ENCODE measurements at places on chromosomes 12 and 14. TPM values are rescaled to one million over a fixed set of nuclear protein-coding genes. Genes with fewer than 3 reads are reported as not detected.

Gene TAMALIN
- total RNA-seq: 38.6 TPM

Gene MUCL1
- not detected for total RNA-seq

Gene RNASE3
- total RNA-seq: not detected

Gene LMNTD1
- total RNA-seq: 3.5 TPM

Gene SLC35F4
- 2.9 TPM for total RNA-seq

Gene NDUFA12
- total RNA-seq: 108 TPM

Gene NOVA1
- 1.8 TPM for total RNA-seq

Gene ZNF385A
- total RNA-seq: 29.4 TPM

Gene TMEM179
- 6.0 TPM for total RNA-seq

Gene ABCC9
- total RNA-seq: 10.5 TPM

Gene MFAP5
- 2.8 TPM for total RNA-seq

Gene SLC38A1
- total RNA-seq: 24.1 TPM

Gene CPNE6
- 1.8 TPM for total RNA-seq

Gene BAG5
- 33.3 TPM for total RNA-seq

Gene CMA1
- not detected for total RNA-seq

DNA sequence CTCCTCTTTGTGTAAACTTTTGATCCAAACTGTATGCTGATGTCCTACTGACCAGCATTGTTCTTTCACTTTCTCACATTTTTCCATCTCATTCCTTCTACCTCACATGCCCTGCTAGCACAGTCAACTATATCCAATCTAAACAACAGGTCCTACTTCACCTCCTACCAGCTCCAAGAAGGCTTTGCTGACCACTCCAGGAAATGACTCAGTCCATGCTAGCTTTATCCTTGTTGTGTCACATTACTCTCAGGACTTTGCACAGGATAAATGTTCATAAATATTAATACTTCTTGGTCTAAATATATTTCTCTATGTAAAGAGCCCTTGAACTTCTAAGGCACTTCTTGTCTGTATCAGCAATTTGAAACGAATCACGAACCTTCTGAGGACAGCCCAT lies 64.9 kb upstream of the PCED1B start:
- no peak overlapping the region for H3K27ac ChIP-seq
- no peaks in the 10 kb centered on the region for H3K4me1 ChIP-seq
- no peaks in the 10 kb centered on the region for H3K27me3 ChIP-seq
- no peak for DNase-seq
- no peaks in the 10 kb centered on the region for H3K36me3 ChIP-seq
- H3K4me3 ChIP-seq: no peak overlapping the region

DNA sequence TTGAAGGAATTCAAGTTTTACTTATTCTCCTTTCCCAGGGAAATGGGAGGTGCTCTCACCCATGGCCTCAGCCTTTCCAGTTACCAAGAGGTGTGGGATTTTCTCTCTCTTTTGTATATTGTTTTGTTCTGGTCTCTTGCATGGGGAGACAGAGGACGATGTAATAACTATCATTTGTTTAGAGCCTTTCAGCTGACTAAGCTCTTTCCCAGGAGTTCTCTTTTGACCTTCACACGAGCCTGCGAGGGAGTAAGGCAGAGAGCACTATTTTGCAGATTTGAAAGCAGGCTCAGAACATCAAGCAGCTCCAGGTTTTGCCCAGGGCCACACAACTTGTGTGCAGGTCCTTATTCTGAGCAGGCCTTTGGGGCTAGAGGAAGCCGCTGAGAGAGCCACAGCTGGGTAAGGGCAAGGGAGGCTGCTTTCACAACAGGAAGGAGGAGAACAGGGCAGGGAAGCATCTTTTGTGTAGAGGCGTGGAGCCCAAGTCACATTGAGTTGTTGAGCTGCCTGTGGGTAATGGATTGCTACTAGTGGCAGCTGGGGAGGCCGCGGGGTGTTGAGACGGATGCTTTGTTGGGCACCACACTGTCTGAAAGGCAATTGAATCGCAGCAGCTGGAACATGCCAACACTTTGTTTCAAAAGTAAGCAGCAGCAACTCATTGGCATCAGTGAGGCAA lies 116.2 kb downstream of the PRMT8 start:
- no peak for DNase-seq
- H3K27ac ChIP-seq: no peak overlapping the region
- no peak overlapping the region for H3K4me3 ChIP-seq
- no peaks in the 10 kb centered on the region for H3K27me3 ChIP-seq

DNA sequence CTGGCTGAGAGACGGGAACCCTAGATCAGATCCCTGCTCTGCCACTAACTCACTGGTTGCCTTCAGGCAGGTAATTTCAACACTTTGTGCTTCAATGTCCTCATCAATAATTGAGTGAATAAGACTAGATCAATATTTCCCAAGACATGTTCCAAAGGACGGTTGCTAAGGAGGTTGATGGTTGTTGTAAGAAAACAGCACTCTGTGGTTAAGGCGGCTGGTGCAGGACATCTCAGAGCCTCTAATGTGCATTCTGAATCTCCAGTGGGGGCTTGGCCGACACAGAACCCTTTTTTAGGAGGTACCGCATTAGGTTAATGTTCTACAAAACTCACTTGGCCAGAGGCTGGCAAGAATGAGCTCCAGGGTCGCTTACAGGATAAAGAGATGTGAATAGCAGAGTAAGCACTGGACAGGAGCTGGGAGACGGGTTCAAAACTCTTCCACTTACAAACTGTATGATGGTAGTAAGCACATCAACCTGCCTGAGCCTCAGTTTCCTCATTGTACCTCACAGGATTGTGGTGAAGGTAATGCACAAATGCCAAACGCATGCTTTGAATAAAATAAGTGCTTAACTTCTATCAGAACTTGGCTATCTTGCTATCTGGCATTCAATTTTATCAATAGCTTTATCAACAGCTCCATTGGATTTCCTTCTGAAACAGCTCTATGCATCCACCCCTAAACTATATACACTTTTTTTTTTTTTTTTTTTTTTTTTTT lies 136.9 kb upstream of the PARP11 start:
- no peaks in the 10 kb centered on the region for H3K36me3 ChIP-seq
- no peaks in the 10 kb centered on the region for H3K27me3 ChIP-seq
- no peak overlapping the region for H3K27ac ChIP-seq
- H3K4me1 ChIP-seq: no peaks in the 10 kb centered on the region
- no peak overlapping the region for H3K4me3 ChIP-seq

DNA sequence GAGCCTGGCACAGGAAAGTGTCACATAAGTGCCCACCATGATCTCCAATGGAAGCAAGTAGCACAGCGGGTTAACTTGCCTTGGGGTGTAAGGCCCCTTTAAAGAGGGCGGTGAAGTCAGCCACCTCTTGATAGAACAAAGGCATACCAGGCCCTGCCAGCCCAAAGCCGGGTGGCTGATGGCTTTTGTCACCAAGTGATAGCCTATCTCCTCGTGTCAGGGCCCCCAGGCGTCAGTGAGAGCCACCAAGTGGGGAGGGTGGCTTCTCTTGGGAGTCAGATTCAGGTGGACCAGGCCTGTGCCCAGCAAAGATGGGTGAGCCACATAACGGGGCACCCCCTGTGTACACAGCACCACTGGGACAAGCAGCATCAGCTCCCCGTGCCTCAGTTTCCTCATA lies 8.3 kb upstream of the MYL2 start:
- no peak overlapping the region for H3K27ac ChIP-seq
- no peak overlapping the region for H3K4me3 ChIP-seq
- H3K36me3 ChIP-seq: no peaks in the 10 kb centered on the region
- no peaks in the 10 kb centered on the region for H3K4me1 ChIP-seq

DNA sequence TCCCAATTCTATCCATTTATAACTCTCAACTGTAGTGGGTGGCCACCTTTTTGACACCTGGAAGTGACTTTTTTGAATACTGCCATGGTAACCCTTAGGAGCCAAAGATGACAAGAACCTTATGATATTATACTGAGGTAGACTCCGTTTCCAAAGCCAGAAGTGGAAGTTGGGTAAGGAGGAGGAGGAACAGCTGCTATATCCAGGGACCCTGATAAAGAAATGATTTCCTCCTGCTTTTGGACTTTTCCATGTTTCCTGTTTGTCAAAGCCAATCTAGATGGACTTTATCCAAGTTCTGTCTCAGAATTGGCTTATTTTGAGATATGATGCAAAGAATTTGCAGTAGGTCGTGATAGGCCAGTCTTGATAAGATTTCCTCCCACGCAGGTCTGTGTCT lies 14.3 kb downstream of the TRIM9 start:
- no peak overlapping the region for H3K27ac ChIP-seq
- no peak overlapping the region for H3K4me3 ChIP-seq
- H3K36me3 ChIP-seq: no peaks in the 10 kb centered on the region

GRCh38 chr14:78595797-78596196 lies 425.6 kb downstream of the NRXN3 start:
- peaks cover under 1% of the 10 kb centered on the region for H3K27me3 ChIP-seq
- no peak overlapping the region for H3K4me3 ChIP-seq
- DNase-seq: no peak

- no peak overlapping the region for H3K4me3 ChIP-seq
- H3K27ac ChIP-seq: no peak overlapping the region
- no peaks in the 10 kb centered on the region for H3K36me3 ChIP-seq
- H3K4me1 ChIP-seq: no peaks in the 10 kb centered on the region
These were observed 85.5 kb downstream of the CAPZA3 start for GRCh38 chr12:18823461-18823860.

DNA sequence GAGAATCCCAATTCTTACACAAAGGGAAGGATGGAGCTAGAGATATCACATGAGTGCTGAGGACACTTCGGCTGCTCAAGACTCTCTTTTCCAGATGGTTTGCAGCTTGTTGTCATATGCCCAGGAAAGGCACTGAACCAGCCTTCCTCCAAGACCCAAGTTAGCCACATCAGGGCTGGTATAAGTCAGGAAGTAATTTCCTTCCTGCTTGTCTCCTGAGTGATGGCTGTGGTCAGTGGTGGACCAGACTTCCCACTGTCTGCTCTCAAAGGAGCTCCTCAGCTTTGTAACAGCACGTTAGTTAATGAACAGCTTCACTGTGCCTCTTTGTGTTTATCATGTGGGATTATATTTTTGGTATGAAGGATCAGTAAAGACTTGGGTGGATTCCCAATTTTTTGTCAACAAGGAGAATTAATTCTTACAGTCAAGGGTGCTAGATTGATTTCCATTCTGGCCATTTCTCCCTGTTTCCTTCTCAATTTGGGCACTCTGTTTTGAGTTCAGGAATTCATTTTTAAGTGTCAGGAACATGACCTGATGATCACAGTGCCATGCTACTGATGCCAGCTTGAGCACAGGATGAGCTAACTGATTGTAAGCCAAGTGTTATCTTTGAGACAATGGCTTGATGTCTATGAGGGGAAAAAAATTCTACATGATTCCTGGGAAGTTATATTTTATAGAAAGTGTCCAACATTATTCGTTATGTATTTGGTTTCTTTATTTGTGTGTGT lies 145.8 kb downstream of the GCH1 start:
- DNase-seq: no peak
- H3K4me3 ChIP-seq: no peak overlapping the region
- no peaks in the 10 kb centered on the region for H3K27me3 ChIP-seq
- no peaks in the 10 kb centered on the region for H3K4me1 ChIP-seq
- H3K27ac ChIP-seq: no peak overlapping the region
- H3K36me3 ChIP-seq: no peaks in the 10 kb centered on the region

DNA sequence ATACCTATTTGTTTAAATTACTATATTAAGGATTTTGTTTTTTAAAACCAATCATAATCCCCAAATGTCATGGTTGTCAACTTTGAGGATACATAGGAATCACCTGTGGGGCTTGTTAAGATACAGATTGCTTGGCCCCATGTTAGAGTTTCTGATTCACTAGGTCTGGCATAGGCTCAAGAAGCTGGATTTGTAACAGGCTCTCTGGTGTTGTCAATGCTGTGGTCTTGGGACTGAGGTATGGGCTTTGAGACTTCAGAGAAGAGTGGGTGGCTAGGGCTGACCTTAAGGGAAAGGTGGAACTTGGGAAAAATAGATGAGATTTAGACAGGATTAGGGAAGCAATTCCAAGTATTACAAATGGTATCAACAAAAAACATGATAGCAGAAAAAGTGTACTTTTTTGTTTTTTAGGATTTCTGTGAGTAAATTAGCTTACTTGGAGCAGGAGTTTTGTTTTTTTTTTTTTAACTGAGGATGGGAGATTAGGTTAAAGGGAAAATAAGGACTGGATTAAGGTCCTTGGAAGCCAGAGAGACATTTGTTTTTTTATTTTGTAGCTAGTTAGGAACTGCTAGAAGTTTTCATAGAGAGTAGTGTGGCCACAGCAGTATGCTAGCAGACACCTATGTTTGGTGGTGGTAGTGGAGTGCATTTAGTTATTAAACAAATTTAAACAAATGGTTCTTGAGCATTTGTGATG lies 88.6 kb downstream of the RAD51B start:
- H3K4me3 ChIP-seq: no peak overlapping the region
- no peaks in the 10 kb centered on the region for H3K4me1 ChIP-seq
- no peak overlapping the region for H3K27ac ChIP-seq
- no peaks in the 10 kb centered on the region for H3K27me3 ChIP-seq
- DNase-seq: no peak
- no peaks in the 10 kb centered on the region for H3K36me3 ChIP-seq

DNA sequence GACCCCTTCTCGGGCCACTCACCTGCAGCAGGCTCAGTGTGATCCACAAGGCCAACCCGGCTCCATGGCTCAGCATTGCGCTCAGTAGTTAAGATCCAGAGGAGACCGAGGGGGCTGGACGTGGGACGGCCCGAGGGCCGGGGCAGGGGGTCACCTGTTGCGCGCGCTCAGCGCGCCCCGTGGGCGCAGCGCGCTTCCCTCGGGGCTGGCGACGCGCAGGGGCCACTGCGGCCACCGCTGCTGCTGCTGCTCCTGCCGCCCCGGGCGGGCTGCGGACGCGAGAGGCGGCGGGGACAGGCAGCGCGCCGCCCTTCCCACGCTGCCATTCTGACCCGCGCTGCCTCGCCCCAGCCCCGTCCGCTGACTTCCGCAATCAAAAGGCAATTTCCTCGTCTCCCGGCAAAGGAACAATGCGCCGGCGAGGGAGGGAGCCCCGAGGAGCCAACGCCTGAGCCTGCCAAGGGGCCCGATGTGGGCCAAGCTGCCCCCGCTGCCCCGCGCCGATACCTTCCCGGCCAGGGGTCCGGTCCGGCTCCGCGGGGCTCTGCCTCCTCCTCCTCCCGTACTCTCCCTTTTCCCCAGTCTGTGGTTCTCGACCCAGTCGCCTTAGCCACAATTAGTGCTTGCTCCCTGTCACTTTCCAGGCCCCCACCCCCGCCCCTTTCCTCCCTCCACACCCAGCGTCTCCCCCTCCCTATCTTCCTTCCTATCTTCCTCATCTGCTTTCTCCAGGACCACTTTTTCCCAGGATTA lies 27.3 kb downstream of the PTPRB start:
- H3K27me3 ChIP-seq: no peaks in the 10 kb centered on the region
- H3K27ac ChIP-seq: peak overlapping the region; percentile 39
- no peaks in the 10 kb centered on the region for H3K36me3 ChIP-seq
- no peaks in the 10 kb centered on the region for H3K4me1 ChIP-seq

Data from prostate gland (tissue), 2 donors.